ENCODE measurements at places on chromosomes 13 and 19. TPM values are rescaled to one million over a fixed set of nuclear protein-coding genes. Genes with fewer than 3 reads are reported as not detected.

DNA sequence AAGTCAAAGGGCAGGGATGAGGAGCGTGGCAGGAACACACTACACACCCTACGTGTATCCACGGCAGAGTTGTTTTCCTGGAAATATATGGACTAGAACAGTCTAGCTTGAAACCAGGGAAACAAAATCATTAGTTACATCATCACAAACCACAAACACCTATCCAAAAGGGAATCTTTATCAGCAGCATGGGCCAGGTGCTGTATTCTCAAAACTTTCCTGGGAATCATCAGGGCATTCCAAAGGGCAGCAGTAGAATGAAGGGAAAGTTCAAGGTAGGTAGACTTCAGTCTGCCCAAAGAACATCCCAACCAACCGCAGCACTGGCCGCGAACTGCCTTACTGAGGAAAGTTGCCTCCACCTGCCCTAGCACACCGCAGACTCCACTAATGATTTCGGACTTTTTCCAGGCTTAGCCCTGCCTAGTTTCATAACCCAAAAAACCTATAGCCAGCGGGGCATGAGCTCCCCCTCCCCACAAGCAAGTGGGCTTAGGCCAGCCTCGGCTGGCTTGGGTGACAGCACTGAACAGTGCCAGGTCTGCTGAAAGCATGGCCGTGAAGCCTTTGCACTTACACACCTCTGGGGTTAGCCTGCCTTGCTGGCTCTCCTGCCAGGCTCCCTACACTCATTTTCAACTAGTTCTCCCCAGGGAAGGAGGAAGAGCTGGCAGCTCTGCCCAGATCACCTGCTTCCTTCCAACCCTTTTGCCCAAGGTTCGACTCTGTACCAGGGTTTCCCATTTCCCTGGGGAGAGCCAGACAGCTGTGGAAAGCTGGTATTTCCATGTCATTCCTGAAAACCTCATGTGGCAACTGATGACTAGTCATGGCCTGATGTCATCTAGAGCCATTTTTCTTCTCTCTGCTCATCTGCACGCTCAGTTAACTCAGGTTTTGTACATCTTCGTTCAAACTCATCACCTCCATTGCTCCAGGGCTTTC, 77.3 kb upstream of the UBAC2 start:
- DNase-seq: no peak

GRCh38 chr13:51624207-51624606, 39.9 kb downstream of the WDFY2 start:
- no peak for DNase-seq

GRCh38 chr13:76697288-76697687, 188.9 kb downstream of the KCTD12 start:
- no peak for DNase-seq

DNA sequence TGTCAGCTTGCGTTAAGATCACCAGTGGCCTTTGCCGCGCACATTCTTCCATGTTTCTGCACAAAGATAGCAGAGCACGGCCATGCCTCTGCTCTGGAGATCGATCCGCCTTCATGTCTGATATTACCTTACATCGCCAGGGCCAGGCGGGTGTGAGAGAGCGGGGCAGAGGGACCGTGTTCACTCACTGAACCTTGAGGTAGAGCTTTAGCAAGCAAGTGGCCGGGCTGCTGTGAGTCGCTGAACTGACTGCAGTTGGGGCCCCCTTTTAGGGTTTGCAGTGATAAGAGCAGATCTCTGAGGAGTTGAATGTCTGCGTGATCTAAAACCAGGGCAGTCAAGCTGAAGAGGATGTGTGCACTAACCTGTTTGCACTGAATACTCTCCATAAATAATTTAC, 275.4 kb upstream of the OBI1 start:
- DNase-seq: no peak

Gene GGN
- 0.37 TPM for total RNA-seq

Gene LIPE
- total RNA-seq: 36.5 TPM
